ENCODE measurements at places on chromosomes 11 and 22. TPM values are rescaled to one million over a fixed set of nuclear protein-coding genes. Genes with fewer than 3 reads are reported as not detected.

The RGL4 gene
- 0.63 TPM for polyA plus RNA-seq

The HDHD5 gene
- polyA plus RNA-seq, result 19.5 TPM

The ANKRD49 gene
- 8.8 TPM for polyA plus RNA-seq

The MRGPRE gene
- polyA plus RNA-seq, result not detected

The PLAAT2 gene
- polyA plus RNA-seq, result 0.82 TPM

Data from aorta (tissue), 5 donors.